Putamen (tissue), 1 donor: ENCODE measurements at places on chromosomes 12 and 14.
A peak's percentile ranks its signal among the peaks of the same experiment; 100 is the strongest.

- DNase-seq: no peak
These were observed 68.0 kb downstream of the PTPRR start for GRCh38 chr12:70852416-70853150.

DNA sequence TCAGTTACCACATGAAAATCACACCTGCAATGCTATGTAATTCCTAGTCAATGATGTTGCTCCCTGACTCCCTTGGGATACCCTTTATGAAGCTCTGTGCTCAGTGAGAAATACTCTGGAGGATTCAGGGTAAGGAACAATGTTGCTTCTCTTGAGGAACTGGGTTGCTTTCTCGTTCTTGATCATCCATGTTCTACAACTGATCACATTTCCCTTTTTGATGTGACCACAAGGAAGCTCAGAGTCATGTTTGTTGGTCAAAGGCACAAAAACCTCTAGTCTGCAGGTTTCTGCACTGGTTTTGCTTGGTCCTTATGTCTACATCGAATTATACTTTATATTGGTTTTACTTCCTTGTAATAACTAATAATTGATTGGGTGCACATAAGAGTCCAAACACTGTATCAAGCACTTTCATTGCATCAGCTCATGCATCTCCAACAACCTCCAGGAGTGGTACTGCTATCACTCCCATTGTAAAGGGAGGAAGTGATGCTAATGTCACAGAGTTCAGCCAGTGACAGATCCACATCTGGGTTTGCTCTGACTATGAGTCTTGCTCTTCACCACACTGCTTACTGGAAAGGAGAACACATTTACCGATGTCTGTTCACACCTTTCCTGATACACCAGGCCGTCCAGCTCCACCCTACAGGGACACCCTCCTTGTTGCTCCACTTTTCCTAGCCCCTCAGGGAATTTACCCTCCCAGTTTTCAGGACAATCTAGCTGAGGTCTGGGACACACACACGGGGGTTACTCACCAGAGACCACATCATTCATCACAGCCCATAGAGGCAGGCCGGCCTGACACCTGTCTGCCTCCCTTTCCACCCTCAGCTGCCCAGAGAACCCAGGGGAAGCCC is 41.0 kb downstream of the CMKLR1 start:
- DNase-seq: no peak

DNA sequence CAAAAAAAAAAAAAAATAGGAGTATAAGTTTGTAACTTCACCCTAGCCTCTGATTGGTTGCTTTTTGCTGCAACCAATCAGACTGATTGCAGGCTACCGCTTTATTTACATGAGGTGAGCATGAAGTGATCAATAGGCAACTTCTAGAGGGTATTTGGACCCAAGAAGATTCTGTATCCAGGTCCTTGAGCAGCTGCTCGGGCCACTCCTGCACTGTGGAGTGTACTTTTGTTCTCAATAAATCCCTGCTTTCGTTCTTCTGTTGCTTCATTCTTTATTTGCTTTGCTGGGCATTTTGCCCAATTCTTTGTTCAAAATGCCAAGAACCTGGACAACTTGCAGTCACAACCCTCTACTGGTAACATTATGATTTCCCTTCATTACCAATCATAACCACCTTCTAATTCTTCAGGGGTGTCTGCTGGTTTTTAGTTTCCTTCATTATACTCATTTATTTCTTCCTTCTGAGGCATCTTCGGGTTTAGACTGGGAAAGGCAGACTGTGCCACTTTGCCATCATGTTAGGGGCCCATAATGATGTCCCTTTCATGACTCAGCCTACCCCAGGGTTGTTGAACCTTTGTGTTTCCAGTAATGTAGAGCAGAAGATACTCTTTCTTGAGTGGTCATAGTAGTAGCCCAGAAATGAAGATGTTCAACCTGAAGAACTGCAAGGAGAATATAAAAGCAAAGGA is 43.4 kb upstream of the LIMA1 start:
- no peak for DNase-seq

DNA sequence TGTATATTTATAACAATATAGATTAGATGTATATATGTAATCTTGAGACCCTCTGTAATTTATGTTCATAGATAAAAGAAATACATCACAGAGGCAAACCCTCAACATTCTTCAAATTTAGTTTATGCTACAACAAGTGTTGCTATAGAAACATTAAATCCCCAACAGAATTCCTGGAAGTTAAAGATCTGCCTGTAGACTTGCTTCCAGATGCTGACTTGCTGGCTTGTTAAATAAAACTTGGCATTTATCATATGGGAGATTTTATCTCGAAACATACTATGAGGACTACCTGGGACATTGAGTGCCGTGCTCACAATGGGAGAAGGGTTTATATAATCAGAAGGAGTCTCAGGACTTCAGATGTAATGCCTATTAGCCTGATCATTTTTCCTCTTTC is 136.3 kb upstream of the PLXNC1 start:
- no peak for DNase-seq

GRCh38 chr12:130013771-130014484 is 110.1 kb upstream of the TMEM132D start:
- DNase-seq: peak; percentile 87

DNA sequence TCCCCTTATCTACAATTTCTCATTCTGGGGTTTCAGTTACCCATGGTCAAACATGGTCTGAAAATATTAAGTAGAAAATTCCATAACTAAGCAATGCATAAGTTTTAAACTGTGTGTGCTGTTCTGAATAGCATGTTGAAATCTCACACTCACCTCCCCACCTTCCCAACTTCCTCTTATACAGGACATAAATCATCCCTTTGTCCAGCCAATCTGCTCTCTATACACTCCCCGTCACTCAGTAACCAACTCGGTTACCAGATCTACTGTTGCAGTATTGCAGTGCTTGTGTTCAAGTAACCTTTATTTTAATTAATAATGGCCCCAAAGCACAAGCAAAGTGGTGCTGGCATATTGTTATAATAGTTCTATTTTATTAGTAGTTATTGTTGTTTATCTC is 420.5 kb downstream of the GXYLT1 start:
- DNase-seq: no peak

GRCh38 chr12:107229827-107230226 is 136.5 kb upstream of the CRY1 start:
- DNase-seq: no peak

GRCh38 chr14:56185992-56186391 is 67.8 kb downstream of the PELI2 start:
- peak; percentile 3 for DNase-seq

DNA sequence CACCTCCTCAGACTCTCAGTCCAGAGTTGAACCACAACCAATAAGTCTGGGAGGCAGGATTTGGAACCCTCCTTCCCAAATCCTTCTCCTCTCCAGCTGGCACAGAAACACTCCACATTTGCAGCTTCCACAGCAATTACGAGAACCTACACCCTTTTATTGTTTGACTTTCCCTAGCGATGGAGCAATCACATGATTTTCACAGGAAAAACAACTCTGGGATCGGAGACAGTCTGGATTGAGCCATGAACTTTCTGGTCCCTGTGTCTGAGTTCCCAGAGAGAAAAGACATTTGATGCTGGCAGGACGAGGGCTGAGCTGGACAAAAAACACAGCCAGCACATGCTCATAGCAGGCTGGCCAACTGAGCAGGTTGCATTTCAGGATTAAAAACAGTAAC is 49.0 kb upstream of the STON2 start:
- no peak for DNase-seq

- no peak for DNase-seq
These were observed 75.5 kb upstream of the CLMN start for GRCh38 chr14:95395098-95395737.

- DNase-seq: no peak
These were observed 7.7 kb downstream of the LRCOL1 start for GRCh38 chr12:132602572-132603239.

DNA sequence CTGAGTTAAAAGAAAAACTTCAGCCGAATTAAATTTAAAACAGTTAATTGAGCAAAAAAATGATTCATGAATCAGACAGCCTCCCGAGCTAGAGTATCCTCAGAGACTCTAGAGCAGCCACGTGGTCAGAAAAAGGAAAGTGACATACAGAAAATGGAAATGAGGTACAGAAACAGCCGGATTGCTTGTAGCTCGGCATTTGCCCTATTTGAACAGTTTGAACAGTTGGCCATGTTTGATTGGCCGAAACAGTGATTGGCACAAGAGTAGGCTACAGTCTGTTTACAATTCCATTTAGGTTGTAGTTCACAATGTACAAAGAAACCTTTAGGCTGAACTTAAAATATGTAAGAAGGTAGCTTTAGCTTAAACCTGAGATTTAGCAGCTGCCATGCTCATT is 12.9 kb upstream of the OXA1L start:
- DNase-seq: no peak

DNA sequence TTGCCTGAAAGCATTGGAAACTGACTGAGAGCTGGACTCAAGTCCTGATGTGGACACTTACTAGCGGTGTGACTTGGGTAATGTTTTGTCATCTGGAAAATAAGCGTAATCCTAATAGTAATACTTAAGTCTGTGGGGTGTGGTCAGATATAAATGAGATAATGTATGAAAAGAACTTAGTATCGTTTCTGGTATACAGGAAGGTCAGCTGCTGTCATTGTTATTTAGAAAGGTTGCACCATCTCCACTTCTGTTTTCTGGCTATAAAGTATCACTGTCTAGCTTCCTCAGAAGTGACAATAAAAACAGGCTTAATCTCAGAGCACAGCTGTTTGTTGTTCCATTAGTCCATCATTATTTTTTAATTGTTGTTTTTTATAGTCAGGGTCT is 34.1 kb upstream of the TUBA1C start:
- DNase-seq: no peak

GRCh38 chr12:58967561-58967960 is 47.3 kb upstream of the LRIG3 start:
- no peak for DNase-seq

DNA sequence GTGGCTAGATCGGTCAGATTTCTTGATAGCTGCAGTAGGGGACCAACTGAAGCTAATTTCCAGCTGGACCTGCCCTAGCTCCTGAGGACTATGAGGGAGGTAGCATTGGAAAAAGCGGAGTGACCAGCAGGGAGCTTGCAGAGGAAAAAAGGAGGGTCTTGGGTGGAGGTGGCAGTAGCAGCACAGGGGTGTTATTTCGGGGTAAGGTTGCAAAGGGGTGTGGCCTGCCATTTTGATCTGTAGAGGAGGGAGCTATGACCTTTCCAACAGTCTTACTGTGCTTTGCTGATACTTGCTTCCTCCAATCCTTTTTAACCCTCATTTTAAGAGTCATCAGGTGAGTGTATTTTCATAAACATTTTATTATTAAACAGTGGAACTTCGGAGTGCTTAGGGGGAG is 83.8 kb upstream of the NRXN3 start:
- no peak for DNase-seq

- DNase-seq: no peak
These were observed 1301.2 kb upstream of the FLRT2 start for GRCh38 chr14:84228702-84229101.

GRCh38 chr12:22573181-22573580 is 28.8 kb upstream of the C2CD5 start:
- DNase-seq: no peak

DNA sequence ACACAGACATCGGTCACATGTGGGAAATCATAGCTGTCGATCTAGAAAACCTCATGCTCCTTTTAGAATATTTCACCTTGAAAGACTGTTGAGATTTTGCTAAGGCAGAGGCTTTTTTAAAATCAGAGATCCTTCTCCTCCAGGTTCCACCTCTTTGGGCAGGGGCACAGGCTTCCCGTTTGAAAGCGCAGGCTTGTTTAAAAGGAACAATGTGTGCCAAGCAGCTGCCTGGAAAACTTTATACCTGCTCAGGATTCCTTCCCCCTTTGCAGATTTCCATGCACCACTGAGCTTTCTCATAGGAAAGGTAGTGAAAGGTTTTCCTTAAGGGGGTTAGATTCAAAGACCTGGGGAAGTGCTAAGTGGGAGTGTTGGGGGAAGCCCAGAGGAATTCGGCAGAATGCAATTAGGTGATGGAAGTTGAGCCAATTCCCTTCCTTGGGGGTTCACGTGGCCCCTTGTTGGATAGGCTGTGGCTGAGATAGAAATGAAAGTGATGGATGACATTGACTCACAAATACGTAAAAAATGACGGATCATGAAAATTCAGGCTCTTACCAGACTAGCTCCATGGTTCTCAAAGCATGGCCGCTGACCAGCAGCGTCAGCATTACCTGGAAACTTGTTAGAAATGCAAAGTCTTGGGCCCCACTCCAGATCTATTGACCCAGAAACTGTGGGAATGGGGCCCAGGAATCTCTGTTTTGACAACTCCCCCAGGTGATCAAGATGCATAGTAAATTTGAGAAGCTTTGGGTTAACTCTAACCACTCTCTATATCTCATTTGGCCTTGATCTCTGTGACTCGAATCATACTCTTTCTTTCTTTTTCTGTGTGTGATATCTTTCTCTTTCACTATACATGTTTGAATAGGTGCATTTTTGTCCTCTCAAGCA is 281.4 kb upstream of the FKBP4 start:
- DNase-seq: no peak

- no peak for DNase-seq
These were observed 28.5 kb upstream of the SRGAP1 start for GRCh38 chr12:63816031-63816430.

GRCh38 chr12:126286203-126286602 is 1221.0 kb downstream of the AACS start:
- no peak for DNase-seq

GRCh38 chr12:66268562-66268961 is 33.7 kb upstream of the HELB start:
- DNase-seq: no peak

GRCh38 chr12:85784096-85784720 is 52.0 kb downstream of the RASSF9 start:
- DNase-seq: no peak

DNA sequence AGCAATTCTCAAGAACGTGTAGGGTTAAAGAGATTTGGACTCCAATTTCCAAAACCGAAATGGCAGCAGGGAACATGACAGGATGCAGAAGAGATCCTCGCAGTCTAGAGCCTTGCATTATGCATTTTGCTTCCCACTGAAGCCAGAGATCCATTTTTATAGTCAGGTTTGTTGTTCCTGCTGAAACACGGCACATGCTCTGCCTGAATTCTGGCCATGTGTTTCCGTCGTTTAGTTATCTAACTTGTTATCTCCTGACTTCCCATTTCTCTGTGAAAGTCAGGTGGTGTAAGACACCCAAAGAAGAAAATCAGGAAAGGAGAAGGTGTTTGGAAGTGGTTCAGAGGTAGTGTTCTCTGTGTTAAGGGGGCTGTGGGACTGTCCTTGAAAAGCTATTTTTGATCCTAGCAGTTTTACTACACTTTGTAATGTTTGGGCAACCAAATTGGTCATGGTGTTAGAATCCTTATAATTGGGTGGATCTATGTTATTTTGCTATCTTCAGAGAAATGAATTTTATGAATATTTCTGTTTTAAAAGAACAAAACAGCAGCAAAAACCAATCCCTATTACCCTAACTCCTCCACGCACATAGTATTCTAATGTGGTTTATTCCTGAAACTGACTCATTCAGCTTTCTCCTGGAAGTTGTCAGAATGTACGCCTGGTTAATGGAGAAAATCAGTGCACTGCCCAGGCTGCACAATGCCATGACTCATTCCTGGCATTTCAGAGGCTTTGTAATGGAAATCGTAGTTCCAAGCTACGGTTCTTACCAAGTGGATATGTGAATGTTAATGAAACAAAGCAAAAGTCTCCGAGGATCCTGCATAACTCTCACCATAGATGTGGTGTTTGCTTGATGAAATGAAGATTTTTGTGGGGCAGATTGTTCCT is 110.1 kb downstream of the SAMD4A start:
- peak; percentile 53 for DNase-seq

GRCh38 chr12:131164096-131164872 is 210.6 kb downstream of the ADGRD1 start:
- DNase-seq: no peak
